ENCODE measurements at places on chromosomes 11 and 22.

DNA sequence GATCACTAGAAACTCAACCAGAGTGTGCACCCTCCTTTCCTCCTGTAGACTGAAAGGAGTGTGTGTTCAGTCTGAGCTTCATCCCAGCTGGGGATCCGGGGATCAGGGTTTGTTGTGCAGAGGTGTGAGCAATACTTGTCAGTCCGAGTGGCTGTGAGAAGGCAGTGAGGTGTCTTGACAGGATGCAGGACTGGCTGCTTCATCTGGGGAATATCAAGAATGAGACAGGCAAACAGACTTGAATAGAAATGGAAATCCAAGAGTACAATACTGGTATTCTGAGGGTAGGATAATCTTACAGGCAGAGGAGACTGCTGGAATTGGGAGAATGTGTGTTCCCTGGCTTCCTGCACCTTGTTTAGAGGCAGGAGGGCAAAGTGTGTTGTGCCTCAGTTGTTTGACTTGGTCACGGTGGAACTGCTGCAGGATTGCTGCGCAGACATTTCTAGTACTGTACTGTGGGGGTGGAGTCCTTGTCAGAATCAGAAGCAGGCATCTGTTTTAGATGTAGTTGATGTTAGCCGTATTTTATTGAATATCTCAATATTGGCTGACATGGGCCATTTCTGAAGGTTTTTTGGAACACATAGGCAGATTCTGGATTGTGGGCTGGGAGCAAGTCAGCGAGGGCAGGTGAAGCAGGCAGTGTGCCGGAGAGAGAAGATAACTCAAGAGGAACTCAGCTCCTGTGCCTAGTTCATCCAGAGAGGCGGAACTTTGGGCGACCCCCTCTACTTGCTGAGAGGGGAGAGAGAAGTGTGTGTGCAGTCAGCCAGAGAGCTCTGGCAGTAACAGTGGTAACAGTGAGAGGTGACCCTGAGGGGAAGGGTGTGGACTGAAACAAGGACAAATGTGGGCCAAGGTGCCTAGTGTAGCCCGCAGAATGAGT, 27.1 kb upstream of the GRK2 start:
- DNase-seq: no peak

GRCh38 chr11:68651208-68651984, 32.9 kb upstream of the GAL start:
- DNase-seq: no peak

DNA sequence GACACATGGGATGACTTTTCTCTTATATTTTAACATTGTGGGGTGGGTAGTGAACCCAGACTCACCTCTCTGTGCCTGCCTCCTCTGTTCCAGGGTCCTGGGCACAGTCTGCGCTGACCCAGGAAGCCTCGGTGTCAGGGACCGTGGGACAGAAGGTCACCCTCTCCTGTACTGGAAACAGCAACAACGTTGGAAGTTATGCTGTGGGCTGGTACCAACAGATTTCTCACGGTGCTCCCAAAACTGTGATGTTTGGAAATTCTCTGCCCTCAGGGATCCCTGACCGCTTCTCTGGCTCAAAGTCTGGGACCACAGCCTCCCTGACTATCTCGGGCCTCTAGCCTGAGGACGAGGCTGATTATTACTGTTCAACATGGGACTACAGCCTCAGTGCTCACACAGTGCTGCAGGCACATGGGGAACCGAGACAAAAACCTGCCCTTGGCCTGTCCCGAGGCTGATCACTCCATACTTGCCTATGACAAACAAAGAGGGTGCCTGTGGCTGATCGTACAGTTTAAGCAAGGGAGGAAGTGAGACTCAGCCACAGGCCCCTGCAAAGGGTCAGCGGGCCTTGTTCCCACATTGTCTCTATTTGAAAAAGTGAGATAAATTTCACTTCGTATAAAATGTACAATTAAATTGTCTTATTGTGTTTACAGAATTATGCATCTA, 43.7 kb upstream of the TOP3B start:
- DNase-seq: no peak

DNA sequence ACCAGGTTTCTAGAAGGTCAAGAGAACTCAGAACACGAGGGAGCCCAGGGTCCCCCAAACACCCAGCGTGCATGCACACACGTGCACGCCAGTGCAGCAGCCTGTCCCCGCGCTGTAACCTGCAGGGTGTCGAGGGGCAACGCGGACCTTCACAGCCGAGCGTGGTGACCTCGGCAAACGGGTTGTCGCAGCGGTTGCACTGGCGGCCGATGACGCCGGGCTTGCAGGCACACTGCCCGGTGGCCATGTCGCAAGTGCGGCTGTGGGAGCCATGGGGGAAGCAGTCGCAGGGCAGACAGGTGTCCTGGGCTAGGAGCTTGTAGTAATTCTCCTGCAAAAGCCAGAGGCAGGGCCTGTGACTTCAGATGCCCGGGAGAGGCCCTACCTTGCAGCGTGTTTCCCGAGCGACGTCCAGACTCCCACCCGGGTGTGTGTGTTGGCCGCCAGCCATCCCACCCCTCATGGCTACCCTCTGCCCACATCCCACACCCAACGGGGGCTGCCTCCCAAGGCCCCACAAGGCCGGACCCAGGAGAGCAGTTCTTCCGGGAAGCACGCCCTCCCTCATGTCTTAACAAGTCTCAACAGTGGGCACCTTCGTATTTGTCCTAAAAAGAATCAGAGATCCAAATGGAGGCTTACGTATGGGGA, 56.1 kb downstream of the TRMU start:
- no peak for DNase-seq

GRCh38 chr11:68767672-68768071, 16.4 kb upstream of the TESMIN start:
- DNase-seq: no peak

GRCh38 chr22:24975813-24976341, 23.4 kb downstream of the KIAA1671 start:
- DNase-seq: no peak

DNA sequence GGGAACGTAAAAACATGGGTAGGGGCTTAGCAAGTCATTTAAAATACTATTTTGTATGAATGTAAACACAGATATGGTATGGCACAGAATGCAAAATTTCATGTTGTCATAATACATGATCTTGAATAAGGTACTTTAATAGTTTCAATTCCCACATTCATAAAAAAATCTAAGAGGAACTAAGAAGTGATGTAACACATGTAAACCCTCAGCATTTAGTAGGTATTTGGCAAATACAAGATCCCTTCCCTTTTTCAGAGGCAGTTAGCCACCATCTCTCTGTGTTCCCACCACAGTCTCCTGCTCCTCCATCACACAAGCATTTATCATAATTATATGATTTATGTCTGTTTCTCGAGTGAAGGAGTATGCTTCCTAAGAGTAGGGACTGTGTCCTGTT, 251.8 kb downstream of the TENM4 start:
- no peak for DNase-seq

GRCh38 chr11:9656864-9657263, 7.0 kb upstream of the SWAP70 start:
- no peak for DNase-seq

- no peak for DNase-seq
Observed at GRCh38 chr11:121374286-121374985, 77.7 kb upstream of the SORL1 start.

GRCh38 chr11:1559111-1559951, 12.7 kb downstream of the DUSP8 start:
- DNase-seq: no peak

- no peak for DNase-seq
Observed at GRCh38 chr11:128626913-128627665, 39.7 kb upstream of the ETS1 start.

GRCh38 chr11:1949302-1949701, 2.2 kb downstream of the MRPL23 start:
- no peak for DNase-seq

- DNase-seq: no peak
Observed at GRCh38 chr11:93654226-93654625, 7.3 kb upstream of the CEP295 start.

GRCh38 chr11:66107600-66108510, 37.8 kb downstream of the PACS1 start:
- no peak for DNase-seq

GRCh38 chr22:29569011-29569678, 11.8 kb downstream of the NIPSNAP1 start:
- no peak for DNase-seq

- no peak for DNase-seq
Observed at GRCh38 chr22:33757802-33758483, 162.3 kb downstream of the LARGE1 start.
